Activated T-cell treated with anti-CD3 and anti-CD28 coated beads for 4 hours (primary cell): ENCODE measurements at places on chromosomes 13 and 19.

DNA sequence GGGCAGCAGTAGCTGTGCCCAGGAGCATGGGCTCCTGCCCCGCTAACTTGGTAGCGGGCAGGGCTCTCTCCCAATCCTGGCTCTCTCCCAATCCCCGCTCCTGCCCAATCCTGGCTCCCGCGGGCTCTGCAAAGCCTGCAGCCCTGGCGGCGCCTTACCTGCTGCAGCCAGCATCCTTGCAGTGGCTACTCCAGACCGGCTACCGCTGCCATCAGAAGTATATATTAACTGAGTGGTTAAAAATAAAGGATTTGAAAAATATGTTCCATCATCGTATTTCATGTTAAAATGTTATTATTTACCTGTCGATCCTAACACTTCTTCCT, 698.2 kb downstream of the SLITRK1 start:
- no peak for DNase-seq

GRCh38 chr13:50609011-50609410, 234.5 kb downstream of the DLEU7 start:
- DNase-seq, result no peak

- no peak for DNase-seq
Observed at GRCh38 chr13:105990256-105990958, 545.1 kb downstream of the EFNB2 start.

- no peak for DNase-seq
Observed at GRCh38 chr13:40706439-40706838, 40.0 kb upstream of the FOXO1 start.

DNA sequence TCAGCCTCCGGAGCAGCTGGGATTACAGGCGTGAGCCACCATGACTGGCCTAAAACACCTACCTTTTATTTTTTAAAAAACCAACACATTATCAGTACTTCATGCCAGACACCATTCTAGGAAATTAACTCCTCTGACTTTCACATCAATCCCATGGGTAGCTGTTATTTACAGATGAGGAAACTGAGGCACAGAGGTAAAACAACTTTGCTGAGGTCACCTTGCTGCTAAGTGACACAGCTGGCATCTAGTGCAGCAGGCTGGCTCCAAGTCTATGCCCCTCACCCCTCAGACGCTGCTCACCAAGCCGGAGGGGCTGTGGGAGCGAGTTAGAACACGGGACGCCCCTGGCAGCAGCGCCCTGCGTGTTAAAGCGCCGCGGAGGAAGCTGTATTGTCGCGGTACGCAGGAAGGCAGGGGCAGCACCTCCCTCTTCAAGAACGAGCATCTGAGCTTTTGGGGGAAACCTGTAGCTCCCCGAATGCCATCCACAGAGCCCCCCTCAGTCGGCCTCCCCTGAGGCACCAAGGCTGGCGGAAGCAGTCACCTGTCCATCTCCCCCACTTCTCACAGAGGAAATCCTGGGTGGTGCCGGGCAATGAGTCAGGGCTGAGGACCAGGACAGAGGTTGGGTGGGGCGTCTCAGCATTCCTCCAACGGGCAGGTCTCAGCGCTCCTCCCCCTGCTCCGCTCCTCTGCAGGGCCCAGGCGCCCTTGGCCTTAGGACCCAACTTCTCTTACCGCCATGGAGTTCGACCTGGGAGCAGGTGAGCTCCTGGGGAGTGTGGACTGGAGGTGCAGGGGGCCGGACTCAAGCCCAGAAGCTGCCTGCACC, at the start of gene C19orf33:
TSS of gene C19orf33 (plus strand) at position 735 of the 835 bp plus-strand sequence. CDS start at position 746, 11 bp downstream.
- DNase-seq, result no peak

DNA sequence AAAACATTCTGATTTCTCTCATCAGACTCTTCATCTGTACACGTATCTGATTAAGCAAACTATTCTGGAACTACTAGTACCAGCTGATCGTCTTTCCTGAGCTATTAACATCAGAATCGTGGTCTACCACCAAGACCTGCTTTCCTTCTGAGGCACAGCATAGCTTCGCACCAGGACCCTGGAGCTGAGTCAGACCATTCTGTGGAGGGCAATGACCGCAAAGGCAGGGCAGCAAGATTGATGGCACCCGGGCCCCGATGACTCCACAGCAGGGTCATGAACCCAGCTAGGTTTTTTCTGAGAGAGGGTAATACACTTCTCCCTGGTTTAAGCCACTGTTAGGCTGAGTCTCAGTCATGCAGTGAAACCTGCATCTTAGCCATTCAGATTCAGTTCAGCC, 158.7 kb upstream of the GPR12 start:
- no peak for DNase-seq

GRCh38 chr19:41530761-41531301, 45.1 kb upstream of the CEACAM21 start:
- no peak for DNase-seq
